ENCODE measurements at places on chromosomes 4 and X. TPM values are rescaled to one million over a fixed set of nuclear protein-coding genes. Genes with fewer than 3 reads are reported as not detected.

GRCh38 chr4:98838531-98838930 lies 90.4 kb downstream of the EIF4E start:
- no peak for DNase-seq

DNA sequence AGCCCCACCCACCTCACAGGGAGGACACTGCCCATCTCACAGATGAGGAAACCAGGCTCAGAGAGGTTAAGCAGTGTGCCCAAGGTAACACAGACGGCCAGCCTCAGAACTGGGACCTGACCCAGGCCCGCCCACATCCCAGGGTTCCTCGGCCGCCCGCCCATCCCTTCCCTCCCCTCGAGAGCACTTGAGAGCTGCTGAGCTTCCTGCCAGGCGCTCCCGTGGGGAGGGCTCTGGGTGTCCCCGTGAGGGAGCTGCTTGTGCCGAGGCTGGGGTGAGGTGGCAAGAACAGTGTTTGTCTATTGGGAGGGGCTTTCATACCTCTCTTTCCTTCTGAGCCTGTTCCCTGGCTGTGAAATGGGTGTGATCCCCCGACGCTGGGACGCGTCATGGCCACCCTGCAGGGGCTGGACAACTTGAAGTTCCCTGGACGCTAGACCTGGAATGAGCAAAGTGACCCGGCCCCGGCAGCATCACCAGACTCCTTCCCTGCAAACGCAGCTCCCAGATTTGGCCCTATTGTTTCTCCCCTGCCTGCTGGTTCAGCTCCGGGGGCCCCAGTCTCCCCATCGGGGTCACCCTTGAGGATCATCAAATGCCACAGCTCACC lies 204.9 kb downstream of the AFAP1 start:
- no peak for DNase-seq

- peak; percentile 76 for DNase-seq
These were observed 127.9 kb downstream of the SHROOM3 start for GRCh38 chr4:76562836-76563453.

DNA sequence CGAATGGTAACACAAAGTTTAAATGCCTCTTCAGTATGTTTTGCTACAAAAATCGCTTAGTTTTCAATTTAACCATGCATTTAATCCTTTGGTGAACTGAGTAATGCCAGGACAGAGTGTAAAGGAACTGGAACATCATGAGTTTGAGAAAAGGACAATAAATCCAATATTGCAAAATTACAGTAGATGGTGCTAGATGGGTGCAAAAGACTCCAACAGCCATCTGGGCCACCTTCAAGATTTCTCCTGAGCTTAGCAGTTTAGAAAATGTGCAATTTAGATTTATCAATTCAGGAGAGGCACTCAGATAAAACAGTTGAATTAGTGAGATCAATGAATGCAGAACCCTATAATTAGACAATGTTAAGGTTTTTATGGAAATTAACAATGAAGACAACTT lies 33.2 kb upstream of the MID1IP1 start:
- peak; percentile 52 for DNase-seq

DNA sequence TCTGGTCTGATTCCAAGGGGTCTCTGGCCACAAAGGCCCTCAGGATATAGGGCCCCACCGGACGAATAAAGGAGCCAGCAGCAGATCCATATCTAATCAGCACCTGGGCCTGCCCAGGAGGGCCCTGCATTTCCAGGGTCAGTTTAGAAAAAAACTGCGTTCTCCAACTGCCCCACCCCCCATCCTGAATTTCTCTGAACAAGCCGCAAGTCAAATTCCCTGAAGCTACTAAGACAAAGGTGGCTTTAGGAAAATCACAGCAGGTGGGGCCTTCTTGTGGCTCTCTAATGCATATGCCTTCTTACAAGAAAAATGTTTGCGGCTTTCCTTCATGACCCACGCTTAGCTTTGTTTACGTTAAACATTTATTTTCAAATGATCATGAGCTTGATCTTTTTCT lies 76.6 kb downstream of the MBNL3 start:
- DNase-seq, result no peak

- DNase-seq, result no peak
These were observed 192.5 kb downstream of the SOWAHB start for GRCh38 chr4:76705472-76705871.

DNA sequence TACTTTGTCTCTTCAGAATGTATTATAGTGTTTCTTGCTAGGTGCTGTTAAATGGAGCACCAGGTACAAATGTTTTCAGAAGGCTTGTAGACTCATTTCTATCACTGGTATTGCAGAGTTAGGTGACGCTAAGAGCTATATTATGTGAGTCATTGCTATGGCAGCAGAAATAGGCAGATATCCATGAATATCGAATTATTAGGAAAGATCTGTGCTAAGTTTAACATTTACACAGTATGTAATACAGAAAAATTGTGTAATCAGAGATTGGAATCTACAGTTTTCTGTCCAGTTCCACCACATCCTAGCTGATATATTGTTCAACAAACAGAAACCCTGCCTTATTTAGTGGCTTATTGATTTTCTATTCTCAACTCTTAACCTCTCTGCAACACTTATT lies 1025.5 kb downstream of the STIM2 start:
- peak; percentile 74 for DNase-seq

GRCh38 chr4:159248384-159249178 lies 145.7 kb downstream of the RAPGEF2 start:
- DNase-seq, result no peak

DNA sequence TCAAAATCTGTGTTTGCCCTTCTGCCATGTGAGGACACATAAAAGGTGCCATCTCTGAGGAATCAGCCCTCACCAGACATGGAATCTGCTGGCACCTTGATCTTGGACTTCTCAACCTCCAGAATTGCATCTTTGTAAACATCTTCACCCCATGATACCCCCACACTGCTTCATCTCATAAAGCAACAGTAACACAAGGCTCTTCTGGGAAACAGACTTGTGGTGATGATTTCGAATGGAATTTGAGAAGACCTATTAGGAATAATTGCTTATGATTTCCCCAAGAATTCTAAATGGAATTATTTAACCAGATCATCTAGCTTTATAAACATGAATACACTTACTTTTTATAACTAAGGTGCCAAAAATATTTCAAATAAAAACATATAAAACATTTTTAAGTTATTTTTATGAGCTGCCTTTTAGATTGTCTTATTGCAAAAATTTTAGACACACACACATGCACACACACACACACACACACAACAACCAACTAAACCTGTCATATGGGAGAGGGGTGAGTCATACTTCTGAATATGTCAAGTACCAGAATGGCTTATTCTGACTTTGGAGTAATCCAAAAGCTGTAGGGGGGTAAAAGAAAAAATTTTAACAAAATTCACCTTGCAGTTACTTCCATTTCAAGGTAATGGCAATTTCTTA lies 82.0 kb downstream of the USP46 start:
- peak; percentile 72 for DNase-seq

DNA sequence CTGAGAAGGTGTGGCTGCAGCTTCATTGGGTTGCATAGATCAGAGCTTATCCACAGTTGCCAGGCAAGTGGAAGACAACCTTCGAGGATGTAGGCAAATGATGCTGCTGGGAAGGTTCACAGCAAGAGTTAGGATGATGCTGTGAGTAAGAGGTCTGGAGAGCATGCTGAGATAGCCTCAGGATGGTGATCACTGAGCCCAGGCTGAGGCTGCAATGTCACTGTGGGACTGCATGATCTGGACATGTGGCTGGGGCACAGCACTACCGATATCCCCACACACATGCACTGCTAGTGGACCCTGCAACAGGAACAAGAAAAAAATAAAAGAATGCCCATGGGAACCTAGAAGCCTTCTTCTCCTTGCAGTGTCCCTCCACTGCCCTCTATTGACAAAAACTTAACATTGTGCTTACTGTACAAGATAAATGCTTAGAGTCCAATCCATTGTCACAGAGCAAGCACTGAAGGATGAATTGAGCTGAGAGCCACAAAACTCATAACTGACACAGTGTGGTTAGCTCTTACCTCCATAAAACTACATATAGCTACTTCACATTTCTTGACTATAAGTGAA lies 105.6 kb downstream of the CNKSR2 start:
- DNase-seq, result peak; percentile 76

DNA sequence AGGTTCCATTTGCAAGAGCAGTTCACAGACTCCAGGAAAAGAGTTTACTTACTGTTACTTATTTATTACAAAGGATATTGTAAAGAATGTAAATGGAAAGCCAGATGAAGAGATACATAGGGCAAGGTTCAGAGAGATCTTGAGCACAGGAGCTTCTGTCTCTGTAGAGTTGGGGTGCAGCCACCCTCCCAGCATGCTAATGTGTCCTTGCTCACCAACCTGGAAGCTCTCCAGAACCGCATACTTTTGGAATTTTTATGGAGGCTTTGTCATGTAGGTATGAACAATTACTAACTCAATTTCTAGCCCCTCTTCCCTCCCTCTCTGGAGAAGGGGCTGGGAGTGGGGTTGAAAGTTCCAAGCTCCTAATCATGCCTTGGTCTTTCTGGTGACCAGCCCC lies 857.2 kb downstream of the RPA4 start:
- peak; percentile 85 for DNase-seq

DNA sequence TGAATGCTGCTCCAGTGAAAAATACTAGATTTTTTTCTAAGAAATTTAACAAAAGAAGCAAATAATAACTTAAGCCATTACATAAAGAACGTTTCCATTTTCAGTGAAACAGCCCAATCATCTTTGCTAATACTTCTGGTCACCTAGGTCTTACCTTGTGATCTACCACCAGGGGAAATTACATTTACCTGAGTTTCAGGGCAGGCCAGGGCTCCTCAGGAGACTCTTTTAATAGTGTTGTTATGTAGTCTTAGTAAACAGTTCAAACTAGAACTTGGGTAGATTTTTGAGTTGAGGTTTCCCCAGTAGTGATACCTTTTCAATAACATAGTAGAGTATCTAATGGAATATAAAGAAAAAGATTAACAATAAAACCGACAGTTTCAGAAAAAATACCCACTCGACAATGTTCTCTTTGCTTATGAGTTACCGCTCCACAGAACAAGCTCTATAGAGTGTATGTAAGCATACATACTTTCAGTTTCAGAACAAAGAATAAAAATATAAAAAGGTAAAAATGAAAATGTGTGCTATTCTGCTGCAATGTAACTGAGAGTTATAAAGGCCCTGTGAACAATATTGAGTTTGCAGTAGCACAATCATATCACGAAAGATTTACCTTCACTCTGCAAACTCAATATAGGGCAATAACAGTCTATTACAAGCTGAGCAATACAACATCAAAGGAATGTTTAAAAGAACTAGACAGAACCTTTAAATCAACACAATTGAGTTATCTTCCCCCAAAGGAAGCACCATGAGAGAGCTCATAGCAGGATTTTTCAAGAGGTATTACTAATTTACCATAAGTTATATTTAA lies 165.8 kb downstream of the ATOH1 start:
- DNase-seq, result no peak

DNA sequence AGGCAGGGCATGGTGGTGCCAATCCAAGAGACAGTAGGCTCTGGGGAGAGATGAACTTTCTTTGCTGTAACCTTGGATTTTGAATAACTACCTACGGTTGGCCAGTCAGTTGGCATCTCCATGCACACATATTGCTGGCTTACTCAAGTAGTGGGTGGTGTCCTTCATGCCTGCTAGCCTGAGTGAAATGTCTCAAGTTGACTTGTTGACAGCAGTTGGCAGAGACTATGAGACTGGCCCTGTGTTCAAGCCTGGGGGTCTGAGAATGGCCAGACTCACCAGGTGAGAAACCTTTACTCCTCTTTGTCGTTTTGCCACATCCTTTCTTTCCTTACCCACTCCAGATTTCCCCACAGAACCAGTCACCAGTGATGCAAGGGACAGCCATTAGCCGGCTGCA lies 173.3 kb downstream of the MID1IP1 start:
- no peak for DNase-seq

DNA sequence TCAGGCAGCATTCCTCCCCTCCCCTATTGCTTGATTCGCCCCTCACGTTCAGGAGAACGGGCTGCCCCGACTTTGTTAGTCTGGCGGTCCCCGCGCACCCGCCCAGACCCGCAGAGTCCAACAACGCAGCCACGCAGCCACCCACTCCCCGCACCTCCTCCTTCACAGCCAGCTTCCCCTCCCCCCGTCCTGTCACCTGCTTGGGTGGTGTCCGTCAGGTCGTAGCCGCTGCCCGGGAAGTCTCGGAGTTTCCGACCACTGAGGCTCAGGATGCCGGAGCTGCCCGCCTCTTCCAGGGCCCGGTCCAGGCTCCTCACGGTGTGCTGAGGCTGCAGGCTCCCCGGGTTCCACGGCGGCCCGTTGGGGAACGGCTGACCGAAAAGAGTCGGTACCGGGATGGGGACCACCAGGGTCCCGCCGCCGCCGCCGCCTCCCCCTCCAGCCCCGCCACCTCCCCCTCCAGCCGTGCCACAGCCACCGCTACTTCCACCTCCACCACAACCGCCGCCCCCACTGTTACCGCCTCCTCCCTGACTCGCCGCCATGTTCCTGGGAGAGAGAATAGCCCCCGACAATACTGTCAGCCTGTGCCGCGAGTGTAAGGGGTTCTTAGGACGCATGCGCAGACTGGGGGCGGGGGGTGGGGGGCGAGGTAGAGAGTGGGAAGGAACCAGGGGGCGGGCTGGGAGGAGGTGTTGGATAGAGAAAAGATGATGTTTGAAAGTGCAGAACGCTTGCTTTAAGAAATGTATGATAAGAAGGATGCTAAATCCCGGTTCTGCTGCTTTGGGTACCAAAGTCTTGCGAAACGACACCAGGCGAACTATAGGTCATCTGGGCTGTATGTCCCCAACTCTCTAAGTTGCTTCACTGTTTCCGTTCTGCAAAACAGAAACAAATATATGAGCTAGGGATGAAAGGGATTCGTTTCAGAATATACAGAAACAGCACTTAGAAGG lies at the start of gene LRCH2:
LRCH2 (minus strand) TSS at position 600 of the 959 bp plus-strand sequence; CDS start at position 545, 55 bp downstream.
- DNase-seq, result no peak

DNA sequence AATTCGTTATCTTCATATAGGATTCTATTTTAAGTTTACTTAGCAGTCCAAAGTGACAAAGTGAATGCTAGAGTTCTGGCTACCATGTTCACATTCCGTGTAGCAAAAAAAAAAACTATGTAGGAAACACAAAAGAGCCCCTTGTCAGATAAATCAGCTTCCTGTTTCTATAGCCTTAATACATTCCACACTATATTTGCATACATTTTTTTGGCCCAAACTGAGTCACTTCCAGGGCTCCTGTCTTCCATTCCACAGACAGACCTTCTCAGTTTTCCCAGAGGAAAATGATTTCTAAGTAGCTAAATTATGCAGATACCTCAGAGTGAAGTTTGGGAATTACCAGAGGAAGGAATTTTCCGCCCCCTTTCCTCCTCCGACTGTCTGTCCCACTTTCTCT lies 841.9 kb upstream of the HS3ST1 start:
- DNase-seq, result no peak

Gene RBMXL3
- total RNA-seq, result not detected

Gene ATRX
- 64.0 TPM for total RNA-seq

Gene MND1
- total RNA-seq, result 7.9 TPM

Gene IL13RA2
- total RNA-seq, result 3.4 TPM

Gene CBR4
- 12.6 TPM for total RNA-seq

Gene GIMD1
- total RNA-seq, result 0.22 TPM

Gene RCHY1
- total RNA-seq, result 14.3 TPM

Gene GLOD5
- not detected for total RNA-seq

Gene PNMA6A
- not detected for total RNA-seq

All from PC-3 (cell line).